NCI-H1694 treated with DMSO at 0.1 percent for 48 hours (cell line): ENCODE measurements at places on chromosomes 12 and 14.

DNA sequence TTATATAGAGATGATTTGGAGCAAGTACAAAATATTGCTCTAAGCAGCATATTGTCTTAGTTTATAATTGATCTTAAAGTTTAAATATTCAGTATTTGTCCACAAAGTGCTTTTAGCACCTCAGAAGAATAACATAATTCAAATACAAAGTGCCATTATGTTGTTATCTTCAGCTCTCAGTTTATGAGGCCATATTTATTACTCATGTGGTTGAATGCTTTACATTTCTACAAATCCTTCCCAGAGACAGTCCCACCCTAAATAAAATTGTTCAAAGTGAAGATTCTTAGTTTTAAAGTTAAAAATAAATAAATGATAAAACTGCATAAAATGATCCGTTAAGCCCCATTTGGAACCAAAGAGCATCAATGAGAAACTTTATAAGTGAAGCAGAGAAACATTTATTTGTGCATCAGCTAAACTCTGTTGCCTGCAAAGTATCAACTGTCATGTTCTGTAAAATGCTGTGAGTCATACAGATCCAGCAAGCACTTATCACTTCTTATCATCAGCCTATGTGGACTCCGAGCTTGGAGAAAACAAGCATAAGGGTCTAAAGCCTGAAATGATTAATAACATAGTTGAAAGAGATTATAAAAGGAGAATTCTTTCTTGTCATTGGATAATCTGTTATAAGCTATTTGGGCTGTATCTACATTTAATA lies 218.9 kb downstream of the ADAMTS20 start:
- DNase-seq = no peak

- no peak for DNase-seq
Observed at GRCh38 chr14:64841772-64842750, 37.6 kb downstream of the SPTB start.

GRCh38 chr14:74855021-74855420 lies 20.9 kb downstream of the PROX2 start:
- DNase-seq = no peak

DNA sequence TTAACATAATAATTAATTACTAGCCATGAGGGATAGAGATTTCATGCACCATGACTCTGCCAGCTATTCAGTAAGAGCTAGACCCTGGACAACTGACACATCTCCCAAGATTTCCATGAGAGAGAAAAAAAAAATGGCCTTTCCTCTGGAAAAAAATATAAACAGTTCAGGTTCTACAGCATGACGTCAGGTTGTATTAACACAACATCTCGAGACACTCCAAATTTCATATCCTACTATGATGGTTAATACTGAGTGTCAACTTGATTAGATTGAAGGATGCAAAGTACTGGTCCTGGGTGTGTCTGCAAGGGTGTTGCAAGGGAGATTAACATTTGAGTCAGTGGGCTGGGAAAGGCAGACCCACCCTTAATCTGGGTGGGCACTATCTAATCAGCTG lies 11.1 kb downstream of the DBX2 start:
- no peak for DNase-seq

DNA sequence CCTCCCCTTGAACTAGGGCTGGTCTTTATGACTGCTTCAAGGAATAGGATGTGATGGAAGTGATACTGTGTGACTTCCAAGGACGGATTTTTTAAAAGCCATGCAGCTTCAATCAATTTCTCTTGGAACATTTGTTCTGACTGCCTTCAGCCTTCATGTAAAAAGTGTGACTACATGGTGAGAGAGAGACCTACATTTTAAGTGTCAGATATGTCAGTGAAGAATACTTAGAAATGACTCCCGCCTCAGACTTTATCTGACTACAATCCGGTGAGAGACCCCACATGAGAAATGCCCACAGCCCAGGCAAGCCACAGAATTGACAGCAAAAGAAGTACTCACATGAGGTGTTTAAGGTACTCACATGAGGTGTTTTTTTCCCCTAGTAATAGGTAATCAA lies 295.3 kb downstream of the KCNC2 start:
- DNase-seq = no peak

DNA sequence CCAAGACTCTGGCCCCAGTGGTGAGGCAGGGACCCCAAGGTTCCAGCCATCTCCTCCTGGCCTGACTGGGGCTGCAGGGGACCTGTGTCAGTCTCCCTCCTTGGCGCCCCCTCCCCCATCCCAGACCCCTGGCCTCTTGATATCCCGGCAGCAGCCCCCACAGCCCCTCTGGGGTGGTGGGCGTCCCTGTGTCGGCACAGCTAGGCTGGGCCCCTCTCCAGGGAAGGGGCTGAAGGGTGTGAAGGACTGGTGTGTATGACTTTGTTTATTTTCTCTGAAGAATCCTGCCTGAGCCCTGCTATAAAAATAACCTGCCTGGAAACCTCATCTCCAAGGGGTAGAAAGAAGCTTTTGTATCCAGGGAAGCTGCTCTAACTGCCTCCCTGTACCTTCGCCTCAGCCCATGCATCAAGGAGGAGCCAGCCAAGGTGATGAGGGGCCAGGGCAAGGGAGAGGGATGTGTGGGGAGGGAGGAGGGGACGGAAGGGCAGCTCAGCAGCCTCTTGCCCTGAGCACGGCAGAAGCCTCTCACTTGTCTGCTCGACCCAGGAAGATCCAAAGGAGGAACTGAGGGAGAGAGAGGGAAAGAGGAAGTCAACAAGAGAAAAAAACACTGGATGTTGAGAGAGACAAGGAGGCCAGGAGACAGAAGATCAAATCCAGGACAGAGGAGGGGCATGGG lies 25.4 kb upstream of the COL2A1 start:
- DNase-seq = no peak

DNA sequence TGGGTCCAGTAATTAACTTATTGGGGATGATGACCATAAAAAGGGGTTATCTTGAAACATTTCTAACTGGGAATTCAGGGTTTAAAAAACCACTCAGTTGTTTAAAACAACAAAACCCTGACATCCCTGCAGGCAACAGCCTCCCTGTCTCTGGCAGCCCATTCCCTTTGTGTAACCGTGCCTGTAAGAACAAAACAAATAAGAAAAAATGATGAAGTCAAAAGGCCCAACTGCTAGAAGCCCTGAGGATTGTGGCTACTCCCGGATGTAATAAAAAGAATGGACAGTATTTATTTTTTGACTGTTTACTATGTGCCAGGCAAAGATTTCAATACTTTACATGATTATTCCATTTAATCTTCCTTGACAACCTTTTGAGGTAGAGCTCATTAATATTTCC lies 75.3 kb downstream of the TMCC3 start:
- no peak for DNase-seq

DNA sequence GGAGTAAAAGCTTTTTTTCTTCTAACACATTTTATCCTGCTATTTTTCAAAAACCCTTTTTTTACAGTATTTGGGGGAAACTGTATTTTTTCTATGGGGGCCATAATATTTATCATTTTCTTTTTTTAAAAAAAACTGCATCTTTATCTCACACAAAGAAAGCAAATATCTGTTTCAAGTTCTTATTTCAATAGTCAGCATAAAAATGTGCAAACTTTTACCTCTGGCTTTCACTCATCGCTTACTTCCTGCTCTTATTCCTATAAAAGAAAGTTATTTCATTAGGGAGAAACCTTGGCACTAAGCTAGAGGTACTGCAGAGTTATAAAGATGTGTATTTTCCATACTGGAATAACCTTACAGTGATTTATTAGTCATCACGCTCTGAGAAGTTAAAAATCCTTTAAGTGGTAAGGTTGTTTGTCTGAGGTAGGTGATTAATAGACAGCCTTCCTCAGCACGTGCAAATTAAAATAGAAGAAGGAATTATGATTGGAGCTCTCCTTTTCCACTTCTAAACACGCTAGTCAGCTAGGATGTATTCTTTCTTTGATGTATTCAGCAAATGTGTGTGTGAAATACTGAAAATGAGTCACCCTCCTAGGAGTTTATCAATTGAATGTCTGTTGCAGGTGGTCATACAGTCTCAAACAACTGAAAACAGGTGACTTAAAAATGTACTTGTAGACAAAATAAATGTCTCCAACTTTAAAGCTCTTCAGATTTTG lies 461.0 kb downstream of the GXYLT1 start:
- DNase-seq = no peak

GRCh38 chr12:32561931-32562341 lies 117.2 kb upstream of the DNM1L start:
- DNase-seq = no peak

- DNase-seq = no peak
Observed at GRCh38 chr14:55103971-55104954, 24.8 kb upstream of the LGALS3 start.

DNA sequence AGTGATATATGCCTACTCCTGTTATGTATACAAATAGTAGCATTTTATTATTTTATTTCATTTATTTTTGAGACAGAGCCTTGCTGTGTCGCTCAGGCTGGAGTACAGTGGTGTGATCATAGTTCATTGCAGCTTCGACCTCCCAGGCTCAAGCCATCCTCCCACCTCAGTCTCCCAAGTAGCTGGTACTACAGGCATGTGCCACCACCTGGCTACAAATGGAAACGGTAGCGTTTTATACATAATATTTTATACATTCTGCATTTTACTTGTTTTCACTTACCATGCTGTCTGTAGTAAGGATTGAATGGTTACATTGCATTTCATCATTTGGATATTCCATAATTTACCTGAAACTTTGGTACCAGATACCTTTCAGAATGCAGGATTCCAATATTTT lies 14.1 kb downstream of the C1R start:
- DNase-seq = no peak

DNA sequence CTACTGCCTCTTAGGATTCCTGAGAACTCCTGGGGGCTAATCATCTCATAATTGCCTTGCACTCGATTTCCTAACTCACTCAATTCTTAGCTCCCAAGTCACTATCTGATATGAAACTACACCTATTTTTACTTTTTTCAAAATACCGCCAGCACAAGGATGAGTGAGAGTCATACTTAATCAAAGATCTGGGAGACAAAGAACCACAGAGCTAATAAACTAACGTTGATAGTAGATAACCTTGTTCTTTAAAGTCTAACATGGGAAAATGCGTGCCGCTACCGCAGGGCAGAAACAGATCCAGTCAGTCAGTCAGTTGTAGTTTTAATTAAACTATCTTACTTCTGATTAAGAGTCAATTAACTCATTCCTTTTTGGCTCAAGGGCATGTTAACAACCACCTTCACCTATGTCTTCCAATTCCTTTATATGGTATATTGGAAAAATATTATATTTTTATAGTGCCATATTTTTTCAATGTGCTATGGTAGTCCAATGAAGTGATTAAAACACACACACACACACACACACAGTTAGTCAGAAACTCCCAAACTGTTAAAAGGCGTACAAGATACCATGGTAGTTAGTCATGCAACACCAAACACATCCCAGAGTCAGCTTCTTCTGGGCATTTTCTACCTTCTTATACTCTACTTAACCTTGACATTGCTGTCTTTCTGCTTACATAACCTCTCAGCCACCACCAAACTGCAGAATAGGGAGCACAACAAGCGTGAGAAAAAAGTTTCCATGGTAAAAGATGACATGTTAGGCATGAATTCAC lies 114.0 kb downstream of the KLHL28 start:
- DNase-seq = no peak
